ENCODE measurements at places on chromosomes 5 and 9.

DNA sequence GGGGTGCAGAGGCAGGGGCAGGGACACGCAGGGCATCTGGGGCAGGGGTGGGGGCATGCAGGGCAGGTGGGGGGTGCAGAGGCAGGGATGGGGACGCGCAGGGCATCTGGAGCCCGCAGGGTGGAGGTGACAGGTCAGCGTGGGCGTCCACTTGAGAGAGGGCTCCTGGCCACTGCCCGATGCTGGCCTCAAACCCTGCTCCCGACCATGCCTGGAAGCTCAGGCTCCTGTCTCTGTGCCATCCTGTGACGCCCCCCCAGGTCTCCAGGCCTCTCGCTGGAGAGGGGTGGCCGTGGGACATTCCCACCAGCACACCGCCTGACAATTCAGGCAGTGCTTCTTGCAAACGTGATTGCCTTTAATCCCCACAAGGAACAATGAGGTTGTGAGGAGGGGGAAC, 33.0 kb downstream of the ZDHHC11B start:
- no peak for DNase-seq

DNA sequence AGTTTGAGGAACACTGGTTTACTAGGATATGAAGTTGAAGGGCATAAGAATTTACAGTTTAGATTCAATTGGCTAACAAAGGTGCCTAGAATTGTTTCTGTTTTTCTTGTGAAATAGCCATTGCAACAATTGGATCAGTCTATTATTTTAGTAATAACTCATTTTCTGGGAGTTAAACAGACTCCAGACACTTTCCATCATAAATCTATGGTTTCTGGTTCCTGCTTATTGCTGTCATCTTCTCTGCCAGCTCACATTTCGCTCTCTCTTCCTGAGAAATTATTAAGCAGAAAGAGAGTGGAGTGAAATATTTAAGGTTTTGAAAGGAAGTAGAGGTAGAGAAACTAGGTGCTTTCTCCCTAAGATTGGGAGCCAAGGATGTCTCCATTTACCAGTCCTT, 165.1 kb upstream of the PRR16 start:
- DNase-seq = no peak

DNA sequence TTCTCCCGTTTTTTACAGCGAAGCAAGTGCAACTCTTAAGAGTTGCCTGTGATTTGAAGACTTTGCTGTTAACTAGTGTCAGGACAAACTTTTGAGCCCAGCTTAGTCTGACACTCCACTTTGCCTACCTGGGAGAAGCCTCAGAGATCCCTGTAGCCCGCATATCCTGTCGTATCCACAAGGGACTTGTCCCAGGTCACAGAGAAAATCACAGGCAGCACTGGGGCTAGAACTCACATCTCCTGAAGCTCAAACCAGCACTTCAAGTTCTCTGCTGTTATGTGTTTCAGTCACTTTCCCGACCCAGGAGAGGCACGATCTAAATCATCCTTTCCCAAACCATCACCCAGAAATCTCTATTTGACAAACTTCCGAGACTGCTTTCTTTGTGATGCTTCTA, 584.5 kb downstream of the ACTL7B start:
- DNase-seq = no peak

GRCh38 chr9:104808035-104808614, 44.2 kb downstream of the NIPSNAP3B start:
- no peak for DNase-seq

GRCh38 chr9:133163504-133164172, at the start of gene GBGT1:
GBGT1 (minus strand) TSS chr9:133163914; CDS start chr9:133162412, 1,502 bp downstream.
- no peak for DNase-seq

DNA sequence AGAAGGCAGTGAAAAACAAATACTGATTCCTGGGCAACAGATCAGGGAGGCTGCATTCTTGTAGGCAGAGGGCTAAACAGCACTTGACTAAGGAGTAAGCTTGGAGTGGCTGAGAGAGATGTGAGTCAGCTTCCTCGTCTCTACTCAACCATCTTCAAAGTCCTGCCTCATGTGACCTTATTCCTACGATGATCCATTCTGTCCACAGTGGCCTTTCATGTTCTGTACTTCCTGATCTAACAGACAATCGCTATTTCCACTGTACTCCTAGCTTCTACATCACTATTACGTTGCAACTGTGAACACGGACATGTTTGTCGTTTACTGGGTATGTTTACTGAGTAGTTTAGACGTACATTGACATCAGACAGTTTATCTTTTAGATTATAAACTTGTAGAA, 365.4 kb downstream of the ARL15 start:
- DNase-seq = no peak

DNA sequence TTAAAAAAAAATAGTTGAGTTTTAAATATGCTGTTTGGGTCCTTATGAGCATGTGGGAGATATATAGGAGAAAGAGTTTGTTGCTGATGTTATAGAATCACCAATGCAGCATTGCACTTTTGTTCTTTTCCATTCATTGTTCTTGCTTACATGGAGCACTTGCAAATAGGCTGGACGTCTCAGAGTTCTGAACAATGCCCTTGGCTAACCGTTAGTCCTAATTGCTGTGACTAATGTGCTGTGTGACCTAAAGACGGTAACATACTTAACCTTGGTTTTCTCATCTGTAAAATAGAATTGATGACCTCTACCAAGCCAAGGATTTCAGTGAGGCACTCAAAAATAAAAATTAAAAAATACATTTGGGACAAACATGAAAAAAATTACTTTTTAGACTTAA, 29.8 kb downstream of the PIK3R1 start:
- DNase-seq = no peak

- DNase-seq = no peak
These were observed 378.9 kb downstream of the ELAVL2 start for GRCh38 chr9:23447166-23447565.

- DNase-seq = no peak
These were observed 187.1 kb upstream of the IER5L start for GRCh38 chr9:129365196-129365595.

DNA sequence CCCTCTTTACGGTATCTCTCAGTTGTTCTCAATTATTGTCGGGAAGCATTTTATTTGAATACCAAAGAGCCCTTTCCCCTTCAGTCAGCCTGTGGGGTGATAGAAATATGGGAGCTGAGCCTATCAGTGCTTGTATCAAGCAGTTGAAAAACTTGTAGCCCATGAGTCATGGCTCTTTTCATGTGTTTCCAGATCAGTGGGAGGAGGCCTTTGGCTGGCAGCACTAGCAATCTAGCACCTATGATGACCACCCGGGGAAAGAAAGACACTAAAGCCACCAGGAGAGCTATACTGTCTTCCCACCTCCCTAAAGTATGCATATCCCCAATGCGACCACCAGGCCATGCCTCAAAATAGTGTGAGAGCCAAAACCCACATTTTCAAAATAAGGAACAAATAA, 696.9 kb upstream of the C9orf72 start:
- DNase-seq = no peak

GRCh38 chr5:91126888-91127287, 256.2 kb downstream of the ARRDC3 start:
- no peak for DNase-seq

DNA sequence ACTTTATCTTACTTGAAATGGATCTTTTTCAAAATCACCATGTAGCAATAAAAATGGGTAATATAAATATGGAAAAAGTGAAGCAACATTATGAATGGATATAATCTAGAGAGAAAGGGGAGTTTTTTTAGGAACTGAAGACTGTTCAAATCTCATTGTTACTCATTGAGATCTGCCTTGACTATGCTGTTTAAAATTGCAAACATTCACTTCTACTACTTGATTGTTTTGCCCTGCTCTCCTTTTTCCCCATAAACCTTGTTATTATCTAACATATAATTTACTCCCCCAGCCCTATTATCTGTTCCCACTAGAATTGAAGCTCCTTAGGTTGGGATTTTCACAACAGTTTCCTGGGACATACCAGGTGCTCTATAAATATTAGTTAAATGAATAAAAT, 22.0 kb downstream of the PAM start:
- no peak for DNase-seq

- DNase-seq = no peak
These were observed 11.4 kb downstream of the CAMK2A start for GRCh38 chr5:150278046-150278730.

DNA sequence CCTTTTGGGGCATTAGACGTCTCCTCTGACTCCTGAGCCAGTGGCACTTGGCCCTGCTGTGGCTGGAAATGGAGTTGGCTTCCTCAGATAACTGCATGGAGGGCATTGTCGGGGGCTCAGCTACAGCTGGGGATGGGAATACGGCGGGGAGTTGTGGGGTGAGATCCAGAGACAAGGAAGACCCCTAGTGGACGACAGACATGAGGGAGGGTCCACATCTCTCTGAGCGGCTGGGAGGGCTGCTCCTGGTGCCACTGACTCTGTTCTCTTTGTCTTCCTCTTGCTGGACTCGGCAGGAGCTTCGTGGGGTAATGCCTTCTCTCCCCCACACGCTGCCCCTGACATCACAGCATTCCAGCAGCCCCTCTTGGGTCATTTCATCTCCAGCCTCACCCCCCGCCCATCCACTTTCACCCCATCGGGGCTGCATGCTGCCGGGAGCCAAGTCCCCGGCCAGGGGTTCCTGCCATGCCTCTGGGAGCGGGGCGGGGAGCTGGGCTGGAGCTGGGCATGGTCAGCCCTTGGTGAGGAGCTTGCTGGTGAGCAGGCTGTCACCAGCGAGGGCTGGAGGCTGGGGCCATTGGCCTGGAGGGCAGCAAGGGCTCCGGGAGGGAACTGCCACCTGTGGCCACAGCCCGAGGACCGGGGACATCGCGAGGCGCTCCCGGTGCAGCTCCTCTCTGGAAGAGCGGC, 172.3 kb downstream of the CACNA1B start:
- DNase-seq = no peak

GRCh38 chr9:28264368-28264767, 691.1 kb upstream of the C9orf72 start:
- DNase-seq = peak; percentile 50

DNA sequence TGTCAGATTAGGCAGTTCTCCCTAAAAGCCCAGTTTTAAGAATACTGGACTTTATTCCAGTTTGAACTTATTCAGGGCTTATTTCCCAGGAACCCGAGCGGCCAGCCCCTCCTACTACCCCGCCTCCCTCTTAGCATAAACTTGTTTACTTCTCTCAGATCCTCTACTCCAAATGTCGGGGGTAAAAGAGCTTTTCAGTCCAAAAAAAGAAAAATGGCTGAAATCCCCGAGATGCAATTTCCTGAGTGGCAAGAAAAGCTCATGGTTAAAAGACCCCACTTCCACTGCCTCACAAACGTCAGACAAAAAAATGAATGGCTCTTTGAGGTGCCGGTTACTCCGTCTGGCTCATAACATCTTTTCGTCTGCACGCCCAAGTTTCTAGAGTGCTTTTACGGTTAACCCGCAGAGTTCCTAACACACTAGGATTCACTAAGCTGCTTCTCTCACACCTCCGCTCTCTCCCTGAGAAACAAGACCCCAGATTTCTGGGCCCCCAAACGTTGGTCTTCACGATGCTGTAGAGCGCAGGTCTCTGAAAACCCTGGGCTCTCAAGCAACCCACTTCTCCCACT, 402 bp downstream of the BRD8 start:
- no peak for DNase-seq

DNA sequence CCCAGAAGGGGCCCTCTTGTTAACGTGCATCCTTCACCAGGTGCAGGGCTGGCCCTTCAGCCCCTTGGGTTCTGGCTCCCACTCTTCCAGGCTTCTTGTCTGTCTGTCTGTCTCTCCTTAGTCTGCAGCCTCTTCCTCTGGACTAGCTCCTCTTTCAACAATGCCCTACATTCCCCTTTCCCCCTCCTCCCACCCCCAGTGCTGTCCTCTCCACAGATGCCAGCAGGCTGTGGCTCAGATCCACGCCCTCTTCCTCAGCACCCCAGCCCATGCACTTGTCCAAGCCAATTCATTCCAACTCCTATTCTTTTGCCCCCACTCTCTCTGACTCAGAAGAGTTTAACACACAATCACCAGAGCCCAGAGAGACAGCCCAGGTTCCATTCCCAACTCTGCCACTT, 45.2 kb upstream of the ALDH1B1 start:
- no peak for DNase-seq

GRCh38 chr9:84935528-84936117, 266.1 kb downstream of the NTRK2 start:
- DNase-seq = no peak

DNA sequence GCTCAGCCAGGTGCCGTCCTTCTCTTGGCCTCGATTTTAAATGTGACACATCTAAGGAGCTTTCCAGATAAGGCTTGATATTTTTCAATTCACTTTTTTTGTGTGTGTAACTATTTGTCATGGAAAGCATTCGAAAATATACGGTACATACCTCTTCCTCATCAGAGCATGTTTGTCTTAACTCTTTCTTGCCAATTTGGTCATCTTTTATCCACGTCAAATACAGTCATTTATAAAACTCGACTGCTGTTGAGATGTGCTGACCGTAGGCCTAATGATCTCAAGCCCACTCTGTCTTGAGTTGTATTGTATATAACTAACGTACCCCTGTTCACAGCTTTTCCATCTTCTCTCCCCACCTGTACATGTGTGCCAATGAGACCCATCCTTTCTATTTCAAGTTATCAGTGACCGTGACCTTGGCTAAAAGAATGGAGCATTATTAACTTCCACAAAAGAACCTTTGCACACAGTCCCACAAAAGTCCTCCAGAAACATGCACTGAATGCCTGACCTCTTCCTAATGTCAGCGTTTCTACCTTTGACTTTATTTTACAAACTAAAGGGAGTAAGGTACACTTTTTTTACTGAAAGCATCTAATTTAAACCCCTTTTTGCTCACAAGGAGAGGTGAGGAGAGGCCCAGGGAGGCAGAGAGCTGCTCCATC, 61.6 kb downstream of the IPPK start:
- DNase-seq = no peak

GRCh38 chr9:73348471-73348870, 196.8 kb downstream of the ANXA1 start:
- no peak for DNase-seq

DNA sequence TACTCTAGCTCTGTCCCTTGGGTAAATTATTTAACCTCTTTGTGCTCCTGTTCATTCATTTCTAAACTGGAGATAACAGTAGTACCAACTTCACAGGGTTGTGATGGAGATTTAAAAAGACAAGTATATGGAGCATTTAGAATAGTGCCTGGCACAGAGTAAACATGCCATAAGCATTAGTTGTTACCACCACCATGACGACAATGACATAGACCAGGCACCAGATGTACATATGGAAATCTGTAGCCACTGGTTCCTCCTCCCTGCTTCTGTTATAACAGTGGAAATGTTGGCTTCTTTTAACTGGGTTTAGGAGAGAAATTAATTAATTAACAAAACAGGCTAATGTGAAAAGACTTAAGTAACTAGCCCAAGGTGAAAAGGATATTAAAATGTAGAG, 217.5 kb downstream of the DENND1A start:
- no peak for DNase-seq
